ENCODE measurements at places on chromosomes 5 and 9.

- DNase-seq = no peak
These were observed 13.1 kb upstream of the ANXA1 start for GRCh38 chr9:73138516-73138915.

GRCh38 chr5:142356349-142356715, 31.5 kb upstream of the SPRY4 start:
- DNase-seq = no peak

GRCh38 chr5:140221697-140222223, 46.8 kb downstream of the CYSTM1 start:
- DNase-seq = no peak

DNA sequence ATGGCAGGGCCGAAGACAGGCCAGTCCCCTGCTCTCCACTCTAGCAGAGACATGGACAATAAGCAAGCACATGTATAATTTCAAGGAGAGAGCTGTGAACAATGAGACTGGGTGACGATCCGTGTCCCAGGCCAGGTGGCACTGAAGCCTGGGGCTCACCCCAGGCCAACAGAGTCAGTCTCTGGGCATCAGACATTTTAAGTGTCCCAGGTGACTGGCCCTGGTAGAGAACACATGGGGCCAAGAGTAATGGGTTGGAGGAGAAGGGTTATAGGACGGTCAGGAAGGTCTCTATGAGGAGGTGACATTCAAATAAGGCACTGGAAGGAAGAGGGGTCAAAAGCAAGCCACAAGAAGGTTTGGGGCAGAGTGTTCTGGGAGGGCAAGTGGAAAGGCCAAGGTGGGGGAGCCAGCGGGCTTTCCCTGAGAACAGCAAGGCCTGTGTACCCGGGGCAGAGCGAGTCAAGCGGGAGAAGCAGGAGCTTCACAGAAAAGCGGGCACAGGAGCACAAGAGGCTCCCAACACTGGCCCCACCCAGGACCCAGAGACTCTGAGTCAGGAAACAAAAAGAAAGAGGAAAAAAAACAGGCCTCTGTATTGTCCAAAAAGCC, 1.1 kb upstream of the AKNA start:
- DNase-seq = no peak

DNA sequence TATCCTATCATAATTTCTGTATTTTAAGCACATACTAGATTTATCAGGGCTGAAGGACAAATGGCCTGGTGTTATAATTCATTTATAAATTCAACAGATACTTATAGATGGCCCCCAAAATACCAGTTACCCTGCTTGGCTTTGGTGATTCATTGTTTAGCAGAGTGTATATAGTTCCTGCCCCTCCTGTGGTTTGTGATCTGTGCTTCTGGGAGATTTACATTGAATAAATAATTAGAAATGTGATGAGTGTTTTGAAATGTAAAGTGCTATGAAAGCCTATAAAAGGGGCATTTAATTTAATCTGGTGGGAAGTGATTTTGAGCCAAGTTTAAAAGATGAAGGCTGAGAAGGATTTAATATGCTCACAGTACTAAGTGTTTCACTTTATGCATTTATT, 36.7 kb upstream of the ZCCHC7 start:
- no peak for DNase-seq

DNA sequence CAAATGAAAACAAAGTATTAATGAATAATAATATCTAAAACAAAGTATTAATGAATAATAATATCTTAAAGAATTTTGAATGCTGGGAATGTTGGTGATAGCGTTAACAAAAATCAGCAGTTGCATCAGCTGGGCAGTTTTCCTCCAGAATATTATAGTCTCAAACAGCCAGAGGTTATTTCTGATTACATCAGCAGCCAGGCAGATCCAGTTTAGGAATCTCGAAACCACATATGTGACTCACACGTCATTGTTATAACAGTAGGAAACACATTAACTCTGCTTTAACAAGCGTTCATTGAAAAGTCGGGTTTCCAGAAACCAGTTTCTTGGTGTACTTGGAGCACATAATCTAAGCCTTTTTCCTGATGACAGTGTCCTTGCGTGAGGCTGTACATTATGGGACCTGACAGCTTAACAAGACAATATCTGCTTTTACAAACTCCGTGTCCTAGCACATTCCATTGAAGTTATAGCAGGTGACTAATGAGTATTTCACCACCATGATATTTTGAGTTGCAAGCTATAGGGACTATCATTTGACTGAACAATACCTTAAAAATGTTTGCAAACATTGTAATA, 559.5 kb upstream of the KLF4 start:
- DNase-seq = no peak

DNA sequence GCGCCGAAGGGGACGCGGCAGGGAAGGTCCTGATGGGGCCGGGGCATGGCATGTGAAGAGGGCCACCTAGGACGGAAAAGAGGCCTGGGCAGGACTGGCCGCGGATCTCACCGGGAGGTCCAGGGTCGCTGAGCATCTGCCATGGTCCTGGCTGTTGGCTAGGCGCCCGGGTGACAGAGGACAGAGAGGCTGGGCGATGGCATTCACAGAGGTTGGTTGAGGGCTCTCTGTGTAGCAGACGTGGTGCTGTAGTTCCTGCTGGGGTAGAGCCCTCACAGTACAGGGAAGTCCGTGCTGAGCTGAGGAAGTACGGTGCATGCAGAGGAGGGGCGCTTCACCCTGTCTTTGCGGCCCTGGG, 427 bp downstream of the PCYOX1L start:
- DNase-seq = no peak

Measured in omental fat pad (tissue), 4 donors.